ENCODE measurements at places on chromosomes 3 and 15.

- DNase-seq, result no peak
Measured at GRCh38 chr3:72444656-72445223, 403.5 kb downstream of the SHQ1 start.

- no peak for DNase-seq
Measured at GRCh38 chr3:46236294-46237054, 5.8 kb upstream of the CCR3 start.

GRCh38 chr3:98325055-98325454, 28.6 kb upstream of the OR5K4 start:
- DNase-seq, result no peak

DNA sequence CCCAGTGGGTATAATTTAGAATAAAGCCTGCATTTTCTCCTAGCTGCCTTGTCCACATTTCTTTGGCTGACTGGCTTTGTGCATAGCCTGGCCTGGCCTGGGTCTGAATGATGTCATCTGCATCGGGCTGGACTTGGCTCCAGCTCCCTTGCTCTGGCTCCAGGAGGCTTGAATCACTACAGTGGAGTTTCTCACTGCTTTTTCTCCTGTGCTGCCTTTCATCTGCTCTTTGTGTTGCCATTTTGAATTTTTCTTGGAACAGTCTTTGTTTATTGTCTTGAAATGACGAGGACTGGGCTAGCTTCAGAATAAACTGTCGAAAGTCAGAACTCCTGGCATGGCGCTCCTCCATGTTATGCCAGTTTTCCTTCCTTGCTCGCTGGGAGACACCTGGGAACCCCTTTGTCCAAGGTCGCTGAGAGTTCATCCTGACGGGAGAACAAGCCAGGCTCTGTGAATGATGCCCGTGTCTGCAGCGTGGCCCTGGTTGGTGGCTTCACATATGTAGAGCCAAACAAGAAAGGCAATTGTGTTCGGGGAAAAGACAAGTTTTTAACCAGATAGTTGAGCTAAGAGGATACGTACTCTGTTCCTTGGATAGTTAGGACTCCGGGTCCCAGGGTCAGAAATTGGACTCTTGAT, 258.9 kb downstream of the PDZRN3 start:
- no peak for DNase-seq

DNA sequence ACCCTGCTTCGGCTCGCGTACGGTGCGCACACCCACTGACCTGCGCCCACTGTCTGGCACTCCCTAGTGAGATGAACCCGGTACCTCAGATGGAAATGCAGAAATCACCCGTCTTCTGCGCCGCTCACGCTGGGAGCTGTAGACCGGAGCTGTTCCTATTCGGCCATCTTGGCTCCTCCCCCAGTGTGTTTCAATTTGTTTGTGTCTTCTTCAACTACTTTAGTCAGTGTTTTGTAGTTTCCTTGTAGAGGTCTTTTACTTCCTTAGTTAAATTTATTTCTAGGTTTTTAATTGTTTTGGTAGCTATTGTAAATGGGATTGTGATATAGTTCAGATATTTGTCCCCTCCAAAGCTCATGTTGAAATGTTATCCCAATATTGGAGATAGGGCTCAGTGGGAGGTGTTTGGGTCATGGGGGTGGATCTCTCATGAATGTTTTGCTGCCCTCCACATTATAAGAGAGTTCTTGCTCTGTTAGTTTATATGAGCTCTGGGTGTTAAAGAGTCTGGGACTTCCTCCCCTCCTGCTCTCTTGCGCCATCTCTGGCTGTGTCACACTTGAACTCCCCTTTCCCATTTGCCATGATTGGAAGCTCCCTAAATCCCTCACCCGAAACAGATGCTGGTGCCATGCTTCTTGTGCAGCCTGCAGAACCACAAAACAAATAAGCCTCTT, 304.4 kb downstream of the DOCK3 start:
- no peak for DNase-seq

DNA sequence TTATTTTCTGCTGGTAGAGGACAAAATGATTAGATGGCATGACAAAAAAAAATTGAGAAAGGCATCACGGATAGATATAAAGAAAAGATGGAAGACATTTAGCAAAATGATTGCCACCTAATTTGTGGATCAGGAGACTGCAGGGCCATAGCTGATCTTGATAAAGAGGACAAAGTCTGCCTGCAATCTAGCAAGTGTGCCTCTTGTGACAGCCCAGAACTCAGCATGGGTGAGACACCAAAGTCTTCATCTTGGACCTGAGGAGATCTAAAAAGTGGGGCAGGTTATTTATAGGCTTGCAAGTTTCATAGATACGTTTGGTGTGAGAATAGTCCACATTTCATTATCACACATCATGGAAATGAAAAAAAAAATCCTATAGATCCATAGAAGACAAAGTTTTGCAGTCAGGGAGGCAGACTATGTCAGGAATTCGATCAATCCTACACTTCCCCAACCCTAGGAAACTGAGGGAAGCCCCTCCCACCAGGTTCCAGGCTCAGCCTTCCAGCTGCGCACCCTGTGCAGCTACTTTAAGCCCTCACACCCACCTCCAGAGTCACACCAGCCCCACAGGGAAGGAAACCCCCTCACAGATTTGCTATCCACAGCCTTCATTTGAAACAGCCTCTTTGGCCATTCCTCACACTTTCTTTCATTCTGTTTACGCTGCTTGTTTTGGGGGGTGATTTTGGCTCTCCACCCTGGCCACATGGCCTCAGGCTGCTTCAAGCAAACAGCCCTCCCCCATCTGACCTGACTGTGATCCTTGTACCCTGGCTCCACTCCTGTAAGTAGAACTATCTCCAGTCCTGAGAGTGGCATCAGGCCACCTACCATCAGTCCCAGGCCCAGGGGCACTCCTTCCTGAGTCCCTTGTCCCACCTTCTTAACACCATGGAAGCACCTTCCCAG, 28.1 kb upstream of the KLHL6 start:
- no peak for DNase-seq

GRCh38 chr3:8506571-8507061, 5.0 kb downstream of the LMCD1 start:
- no peak for DNase-seq

- DNase-seq, result no peak
Measured at GRCh38 chr3:107428051-107428858, 51.0 kb downstream of the CCDC54 start.

DNA sequence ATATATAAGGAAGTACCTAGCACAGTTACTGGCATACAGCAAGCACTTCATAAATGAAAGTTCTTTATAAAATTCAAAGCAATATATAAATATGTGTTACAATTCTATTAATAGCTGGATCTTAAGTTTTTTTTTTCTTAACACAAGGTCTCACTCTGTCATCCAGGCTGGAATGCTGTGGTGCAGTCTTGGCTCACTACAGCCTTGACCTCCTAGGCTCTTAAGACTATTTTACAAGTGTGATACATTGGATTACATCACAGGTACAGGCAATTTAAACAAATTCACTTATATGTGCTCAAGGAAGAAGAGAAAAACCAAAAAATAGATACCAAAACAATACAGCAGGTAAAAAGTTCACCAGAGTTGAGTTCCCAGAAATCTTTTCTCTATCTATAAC, 60.6 kb downstream of the ZNF280D start:
- DNase-seq, result no peak

DNA sequence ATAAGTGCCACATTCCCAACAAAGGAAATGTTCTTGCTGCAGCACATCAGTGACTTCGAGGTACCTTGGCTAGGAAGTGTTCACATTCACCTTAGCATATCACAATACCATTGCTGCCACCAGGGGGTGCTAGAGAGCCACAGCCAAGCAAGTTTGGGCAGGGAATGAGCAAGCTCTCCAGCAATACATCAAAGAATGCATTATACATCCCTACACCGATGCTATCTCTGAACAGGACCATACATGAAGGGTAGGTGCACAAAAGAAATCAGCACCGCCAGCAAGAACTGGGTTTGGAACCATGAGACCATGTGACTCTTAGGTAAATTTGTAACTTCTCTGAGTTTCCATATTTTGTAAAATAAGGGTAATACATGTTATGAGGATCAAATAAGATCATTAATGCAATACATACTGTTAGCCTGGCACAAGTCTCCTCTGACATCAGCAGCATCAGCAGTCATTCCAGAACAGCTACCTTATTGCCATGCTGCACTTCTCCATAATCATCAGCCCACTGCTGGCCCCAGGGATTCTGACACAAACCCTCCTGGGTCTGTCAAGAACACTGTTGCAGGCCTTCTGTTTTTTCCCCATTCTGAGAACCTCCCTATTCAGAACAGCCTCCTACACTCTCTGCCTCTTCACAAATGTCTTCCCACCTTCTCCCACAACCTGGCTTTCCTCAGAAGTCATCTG, 37.5 kb downstream of the RYK start:
- peak; percentile 32 for DNase-seq

DNA sequence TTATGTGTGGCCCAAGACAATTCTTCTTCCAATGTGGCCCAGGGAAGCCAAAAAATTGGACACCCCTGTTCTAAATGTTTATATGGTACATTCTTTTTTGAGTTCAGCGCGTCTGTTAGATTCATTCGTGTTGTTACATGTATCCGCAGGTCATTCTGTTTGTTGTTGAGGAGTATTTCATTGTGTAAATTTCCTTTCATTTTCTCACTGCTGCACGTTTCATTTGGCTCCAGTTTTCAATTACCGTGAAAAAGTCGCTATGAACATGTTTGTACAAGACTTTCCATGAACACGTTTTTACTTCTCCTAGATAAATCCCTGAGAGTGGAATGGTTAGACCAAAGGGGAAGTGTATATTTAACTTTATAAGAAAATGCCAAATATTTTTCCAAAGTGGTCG, 7.5 kb upstream of the OPA1 start:
- no peak for DNase-seq

Data from 8988T (cell line).